ENCODE measurements at places on chromosomes 4 and X.
A peak's percentile ranks its signal among the peaks of the same experiment; 100 is the strongest.

GRCh38 chrX:108126661-108127060 is 35.1 kb downstream of the ATG4A start:
- DNase-seq, result no peak

DNA sequence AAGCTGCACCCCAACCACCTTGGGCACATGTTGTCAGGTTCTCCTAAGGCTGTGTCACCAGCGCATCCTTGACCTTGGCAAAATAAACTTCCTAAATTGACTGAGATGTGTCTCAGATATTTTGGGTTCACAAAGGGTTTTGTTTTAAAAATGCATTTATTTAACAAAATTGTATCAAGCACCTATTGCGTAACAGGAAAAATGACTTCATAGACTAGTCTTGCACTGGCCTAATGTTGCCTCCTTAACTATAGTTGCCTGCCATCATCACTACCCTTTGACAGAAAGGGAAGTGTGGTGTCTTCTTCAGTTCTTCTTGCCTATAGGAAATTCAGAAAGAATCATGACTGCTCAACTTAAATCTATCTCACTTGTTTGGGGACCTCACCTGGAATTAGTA is 374.2 kb downstream of the SH2D1A start:
- DNase-seq, result no peak

DNA sequence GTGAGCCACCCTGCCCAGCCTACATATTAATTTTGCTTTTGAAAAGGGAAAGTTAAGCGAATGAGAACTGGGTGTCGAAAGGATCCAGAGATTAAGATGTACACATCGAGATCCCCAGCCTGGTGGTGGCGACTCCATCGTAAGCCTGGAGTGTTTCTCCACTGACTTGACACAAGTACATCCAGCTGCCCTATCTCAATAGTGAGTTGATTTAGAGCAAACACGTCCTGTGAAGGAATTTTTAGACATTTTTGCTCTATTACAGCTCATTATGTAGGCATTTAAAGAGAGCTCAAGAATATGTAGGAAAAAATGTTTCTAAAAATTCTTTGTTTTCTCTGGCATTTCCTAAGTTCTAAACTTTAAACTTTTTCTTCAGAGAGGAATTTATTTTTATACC is 11.7 kb upstream of the CLDN34 start:
- DNase-seq, result no peak

DNA sequence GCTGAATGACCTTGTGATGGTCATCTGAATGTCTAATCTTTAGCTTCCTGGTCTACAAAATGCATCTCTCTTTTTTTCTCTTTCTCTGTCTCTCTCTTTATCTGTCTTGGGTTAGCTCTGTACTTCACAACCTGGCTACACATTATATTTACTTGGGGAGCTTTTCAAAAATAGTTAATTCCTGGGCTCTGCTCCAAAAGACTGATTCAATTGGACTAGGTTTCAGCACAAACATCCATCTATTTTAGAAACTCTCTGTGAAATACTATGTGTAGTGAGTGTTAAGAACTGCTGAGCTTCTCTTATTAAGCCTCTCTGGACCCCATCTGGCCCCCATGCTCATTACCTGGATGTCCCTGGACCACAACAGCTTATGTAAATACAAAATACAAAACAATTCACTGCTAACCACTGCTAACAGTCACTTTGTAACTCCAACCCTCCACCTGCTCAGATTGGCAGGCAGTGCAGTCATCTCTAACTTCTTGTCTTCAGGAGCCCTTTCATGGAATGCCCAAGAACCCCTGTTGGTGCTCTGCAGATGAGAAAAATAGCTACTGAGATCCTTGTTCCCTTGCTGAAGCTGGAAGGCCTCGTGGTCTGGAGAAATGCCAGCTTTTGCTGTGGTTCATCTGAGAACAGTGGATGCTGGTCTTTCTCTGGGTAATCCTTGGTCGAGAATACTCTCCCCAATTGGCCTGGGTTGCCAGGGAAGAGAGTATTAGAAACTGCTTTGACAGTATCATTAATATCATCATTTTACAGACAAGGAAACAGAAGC is 14.8 kb upstream of the BOD1L1 start:
- no peak for DNase-seq

GRCh38 chr4:146525754-146526153 is 4.0 kb upstream of the SLC10A7 start:
- DNase-seq, result no peak

GRCh38 chr4:41079881-41080560 is 134.3 kb downstream of the APBB2 start:
- no peak for DNase-seq

DNA sequence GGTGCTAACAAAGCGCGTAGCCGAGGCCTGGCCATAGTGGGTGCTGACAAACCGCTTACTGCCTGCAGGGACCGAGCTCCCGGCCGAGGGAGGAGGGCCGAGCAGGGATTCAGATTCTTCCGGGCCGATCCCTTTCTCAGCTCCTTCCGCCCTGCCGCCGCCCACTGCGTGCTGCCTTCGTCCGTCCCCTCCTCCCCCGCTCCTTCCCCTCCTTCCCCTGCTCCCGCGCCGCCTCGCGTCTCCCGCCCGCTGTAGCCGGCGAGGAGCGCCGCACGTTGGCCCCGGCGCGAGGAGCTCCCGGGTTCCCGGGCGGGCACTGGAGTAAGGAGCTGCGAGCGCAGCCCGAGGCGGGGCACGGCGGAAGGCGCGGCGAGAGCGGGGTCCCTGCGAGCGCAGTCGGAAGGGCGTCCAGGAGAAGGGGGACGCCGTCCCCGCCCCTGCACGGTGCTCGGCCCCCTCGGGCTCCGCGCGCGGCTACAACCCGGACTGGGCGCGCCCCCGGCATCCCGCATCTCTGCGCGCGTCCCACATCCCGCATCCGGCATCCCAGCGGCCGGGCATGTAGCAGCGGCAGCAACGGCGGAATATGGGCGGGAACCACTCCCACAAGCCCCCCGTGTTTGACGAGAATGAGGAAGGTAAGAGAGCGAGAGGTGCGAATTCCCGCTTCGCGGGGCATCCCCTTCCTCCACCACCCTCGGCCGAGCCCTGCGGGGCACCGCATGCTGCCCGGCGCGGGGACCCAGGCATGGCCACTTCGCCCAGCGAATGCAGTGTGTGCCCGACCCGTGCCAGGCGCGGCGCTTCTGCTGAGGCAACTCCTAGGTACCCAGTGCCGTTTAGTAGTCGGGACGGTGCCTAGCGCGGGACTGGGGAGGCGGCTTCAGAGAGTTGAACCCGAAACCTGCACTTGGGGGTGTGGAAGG is at the start of gene STK32B:
STK32B (plus strand) TSS at position 203 of the 926 bp plus-strand sequence.
- peak; percentile 90 for DNase-seq

- no peak for DNase-seq
Observed at GRCh38 chrX:55057675-55058249, 17.1 kb upstream of the PAGE2B start.

GRCh38 chr4:15683143-15683495 is 1.5 kb downstream of the FAM200B start:
- DNase-seq, result no peak

DNA sequence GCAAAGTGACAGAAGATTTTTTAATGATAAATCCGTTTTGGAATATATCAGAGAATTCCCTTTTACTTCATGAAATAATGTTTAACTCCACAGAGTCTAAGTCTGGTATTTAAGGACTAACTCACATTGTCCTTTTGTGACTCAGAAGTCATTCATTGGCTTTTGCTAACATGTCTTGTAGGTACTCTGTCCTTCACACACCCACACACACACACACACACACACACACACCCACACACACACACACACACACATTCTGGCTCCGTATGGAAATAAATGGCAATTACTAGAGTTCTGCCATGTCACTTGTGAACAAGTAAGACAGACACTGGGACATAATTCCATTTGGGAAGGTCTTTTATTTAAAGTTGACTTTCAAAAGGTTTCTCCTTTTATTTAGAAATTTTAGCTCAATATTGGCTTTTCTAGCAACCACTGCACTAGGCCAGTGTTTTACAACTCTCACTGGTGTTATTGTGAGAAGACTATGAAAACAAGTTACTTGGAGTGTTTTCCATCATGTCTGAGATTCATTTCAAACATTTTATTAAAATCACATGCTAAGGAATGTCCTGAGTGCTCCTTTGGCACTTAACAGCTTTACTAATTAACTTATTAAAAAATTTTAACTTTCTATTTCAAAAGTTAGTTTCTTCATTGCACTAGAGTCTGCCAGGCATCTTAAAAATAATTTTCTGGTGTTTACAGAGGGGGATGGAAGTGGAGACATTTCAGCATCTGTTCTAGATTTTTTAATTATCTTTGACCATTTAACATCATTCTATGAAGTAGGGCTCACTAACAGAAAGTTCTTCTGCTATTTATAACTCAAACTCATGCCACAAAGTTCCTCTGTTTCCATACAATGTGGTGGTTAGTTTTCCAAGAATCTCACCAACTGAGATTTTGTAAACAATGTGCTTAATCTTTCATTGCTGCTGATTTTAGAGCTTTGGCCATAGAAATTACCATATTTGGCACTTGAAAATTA is 240.3 kb upstream of the GPC4 start:
- no peak for DNase-seq

DNA sequence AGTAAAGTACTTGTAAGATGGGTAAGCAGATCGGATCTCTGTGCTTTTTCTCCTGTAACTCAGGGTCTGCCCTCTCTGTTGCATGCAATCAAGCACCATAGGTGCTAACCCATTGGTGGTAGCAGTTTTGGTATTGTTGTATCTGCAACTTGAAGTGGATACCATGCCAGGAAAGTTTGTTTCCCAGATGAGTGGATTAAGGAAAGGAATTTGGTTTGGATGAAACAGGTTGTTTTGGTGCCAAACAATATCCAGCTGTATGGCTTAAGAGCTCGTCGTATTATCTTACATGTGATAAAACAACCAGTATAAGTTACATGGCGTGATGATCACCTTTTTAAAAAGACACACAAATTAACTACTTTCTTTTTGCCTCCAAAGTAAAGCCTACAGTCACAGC is 280.9 kb upstream of the TENM3 start:
- DNase-seq, result no peak

DNA sequence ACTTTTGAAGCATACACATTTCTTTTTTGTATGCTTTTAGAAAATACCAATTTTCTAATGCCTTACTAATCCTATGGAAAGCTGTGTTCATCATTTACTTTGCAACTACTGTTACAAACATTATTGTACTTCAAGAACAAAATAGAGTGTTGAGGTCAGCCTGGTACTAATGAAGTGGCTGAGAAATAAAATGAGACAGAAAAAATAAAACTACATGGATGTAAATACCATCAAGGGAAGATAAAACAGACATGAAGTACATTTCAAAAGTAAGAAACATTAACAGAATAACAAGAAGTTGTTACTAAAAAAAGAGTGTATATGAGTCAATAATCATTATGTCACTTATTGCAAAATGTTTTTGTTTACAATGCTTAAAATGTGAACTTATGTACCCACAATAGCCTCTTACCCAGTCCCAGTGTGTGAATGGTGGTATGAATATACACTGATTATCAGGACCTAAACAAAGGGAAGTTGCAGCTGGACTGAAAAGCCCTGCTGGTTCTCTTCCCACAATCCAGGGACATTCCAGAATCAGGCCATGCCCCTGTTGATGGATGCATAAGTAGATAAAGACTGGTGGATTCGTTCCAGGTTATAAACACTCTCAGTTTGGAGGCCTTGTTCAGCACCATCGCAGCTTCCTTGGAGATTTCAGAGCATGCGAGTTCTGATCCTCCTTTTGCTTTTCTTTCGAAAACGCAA is 2.4 kb upstream of the CSN3 start:
- DNase-seq, result no peak

- no peak for DNase-seq
Observed at GRCh38 chr4:112403101-112403945, 106.2 kb downstream of the ALPK1 start.

GRCh38 chr4:184359888-184360287 is 114.5 kb downstream of the IRF2 start:
- DNase-seq, result no peak

- no peak for DNase-seq
Observed at GRCh38 chr4:177308125-177308524, 1.5 kb upstream of the NEIL3 start.

DNA sequence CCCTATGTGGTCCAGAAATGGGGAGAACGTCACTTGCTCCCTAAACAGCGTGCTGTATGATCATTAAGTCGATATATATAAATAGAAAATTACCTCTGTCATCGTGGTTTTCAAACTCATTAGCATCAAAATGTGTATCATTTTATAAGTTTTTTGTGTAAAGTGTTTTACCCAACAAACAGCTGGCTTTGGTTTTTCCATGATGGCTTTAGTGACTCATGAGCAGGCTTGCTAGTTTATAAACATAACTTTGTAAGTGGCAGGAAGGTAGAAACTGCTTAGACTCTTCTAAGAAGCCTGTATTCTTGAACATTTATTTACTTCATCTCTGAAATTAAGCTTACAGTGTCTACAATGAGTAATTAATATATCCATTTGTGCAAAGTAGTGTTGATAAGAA is 108.4 kb upstream of the DIPK2B start:
- DNase-seq, result no peak

- no peak for DNase-seq
Observed at GRCh38 chrX:11641349-11642065, 24.2 kb downstream of the ARHGAP6 start.

- no peak for DNase-seq
Observed at GRCh38 chrX:19782419-19782818, 105.0 kb downstream of the SH3KBP1 start.

- no peak for DNase-seq
Observed at GRCh38 chrX:154661170-154661569, 7.8 kb upstream of the CTAG2 start.

DNA sequence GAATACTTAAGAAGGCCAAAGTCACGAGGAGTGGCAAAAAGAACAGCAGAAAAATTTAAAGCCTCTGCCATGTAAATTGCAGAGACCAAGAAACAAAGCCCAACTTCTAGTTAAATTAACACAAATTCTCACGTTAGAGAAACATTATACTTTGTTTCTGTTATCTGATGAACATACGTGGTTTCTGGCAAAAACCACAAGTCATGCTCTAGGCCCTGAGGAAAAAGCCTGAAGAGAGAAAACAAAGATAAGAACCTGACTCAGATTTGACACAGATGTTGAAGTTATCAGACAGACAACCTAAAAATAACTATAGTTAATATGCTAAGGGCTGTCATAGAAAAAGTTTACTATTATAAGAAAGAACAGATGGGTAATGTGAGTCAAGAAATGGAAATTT is 149.1 kb upstream of the PCDH10 start:
- DNase-seq, result no peak

All from chondrocyte (in vitro differentiated cells).